ENCODE measurements at places on chromosomes 16 and 17. TPM values are rescaled to one million over a fixed set of nuclear protein-coding genes. Genes with fewer than 3 reads are reported as not detected.

Gene PRKCB
- under 0.01 TPM for total RNA-seq

Gene LPCAT2
- total RNA-seq, result 13.1 TPM

Gene PRSS53
- 1.0 TPM for total RNA-seq

Gene GSG1L
- total RNA-seq, result not detected

All from fibroblast of lung (primary cell).